ENCODE measurements at places on chromosomes 16 and 17.

DNA sequence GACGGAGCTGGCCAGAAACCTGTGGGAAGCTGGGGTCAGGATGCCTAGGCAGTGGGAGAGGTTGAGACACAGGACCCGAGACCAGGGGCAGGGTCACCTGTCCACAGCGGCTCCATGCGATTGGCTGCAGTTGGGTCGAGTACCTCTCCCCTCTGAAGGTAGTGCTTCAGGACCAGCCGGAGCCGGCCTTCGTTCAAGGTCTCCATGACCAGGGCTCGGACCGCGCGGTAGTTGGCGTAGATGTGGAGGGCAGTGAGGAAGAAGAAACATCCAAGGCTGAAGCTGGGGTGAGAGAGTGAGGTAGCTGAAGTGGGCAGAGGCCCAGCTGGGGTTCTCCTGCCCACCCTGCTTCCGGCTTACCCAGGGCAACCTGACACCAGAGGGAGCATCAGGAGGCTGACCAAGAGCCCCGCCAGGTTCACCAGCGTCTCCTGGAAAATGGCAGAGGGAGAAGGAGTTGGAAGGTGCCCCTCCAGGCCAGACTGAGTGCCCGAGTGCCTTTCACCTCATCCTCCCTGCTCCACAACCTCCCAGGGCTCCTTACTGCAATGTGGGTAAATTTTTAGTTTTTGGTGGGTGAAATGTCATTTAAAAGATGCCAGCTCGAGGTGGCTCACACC, 10.7 kb downstream of the SLC5A2 start:
- DNase-seq: no peak

DNA sequence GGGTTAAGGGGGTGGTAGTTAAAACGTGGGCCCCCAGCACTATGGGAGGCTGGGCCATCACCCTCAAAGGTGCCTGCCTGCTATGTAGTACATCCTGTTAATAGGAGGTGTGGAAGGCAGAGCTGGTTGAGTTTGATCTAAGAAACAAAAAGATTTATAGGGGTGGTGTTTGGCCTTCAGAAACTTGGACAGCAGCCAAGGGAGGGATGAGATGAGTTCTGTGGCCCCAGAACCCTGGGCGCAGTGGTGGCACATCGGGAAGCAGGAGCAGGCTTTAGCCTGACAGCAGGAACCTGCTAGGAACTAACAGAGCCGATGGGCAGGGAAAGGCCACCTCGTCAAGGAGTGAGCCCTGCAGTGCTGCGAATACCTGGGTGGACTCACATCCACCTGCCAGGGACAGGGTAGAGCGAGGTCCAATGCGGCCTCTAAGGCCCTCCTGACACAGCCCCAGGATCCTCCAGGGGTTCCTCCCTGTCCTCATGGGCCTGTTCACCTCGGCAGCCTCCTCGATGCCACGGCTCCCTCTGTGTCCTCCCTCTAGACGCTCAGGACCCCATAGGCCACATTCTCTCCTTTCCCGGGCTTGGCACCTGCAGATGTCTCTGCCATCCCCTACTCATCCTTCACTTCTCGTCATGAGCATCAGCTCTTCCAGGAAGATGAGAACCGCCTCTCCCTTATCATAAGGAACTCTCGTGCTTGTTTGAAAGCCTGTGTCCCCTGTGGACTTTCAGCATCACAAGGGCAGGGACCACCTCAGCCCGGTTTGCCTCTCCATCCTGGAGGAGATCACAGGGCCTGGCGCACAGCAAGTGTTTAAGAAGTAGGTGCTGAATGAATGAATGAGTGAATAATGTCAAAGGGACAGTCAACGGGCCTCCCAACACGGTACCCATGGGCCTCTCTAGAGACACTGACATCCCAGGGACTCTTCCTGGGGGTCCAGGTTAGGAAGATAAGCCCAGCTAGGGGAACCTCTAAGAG, 103.5 kb upstream of the TNRC6C start:
- no peak for DNase-seq

GRCh38 chr16:55955424-55955823, 80.3 kb upstream of the CES5A start:
- no peak for DNase-seq

DNA sequence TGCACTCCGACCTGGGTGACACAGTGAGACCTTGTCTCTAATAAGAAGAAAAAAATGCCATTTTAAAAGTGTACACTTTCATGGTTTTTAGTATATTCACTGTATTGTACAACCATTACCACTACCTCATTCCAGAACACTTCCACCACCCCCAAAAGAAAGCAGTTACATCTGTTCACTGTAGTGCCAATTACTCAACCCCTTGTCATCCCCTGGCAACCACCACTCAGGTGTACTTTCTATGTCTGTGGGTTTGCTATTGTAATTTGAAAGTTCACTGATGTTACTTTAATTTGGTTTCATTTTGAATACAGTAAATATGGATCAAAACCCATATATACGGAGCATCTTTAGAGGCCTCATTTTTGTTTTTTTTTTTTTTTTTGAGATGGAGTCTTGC, 6.1 kb downstream of the ZG16 start:
- no peak for DNase-seq

DNA sequence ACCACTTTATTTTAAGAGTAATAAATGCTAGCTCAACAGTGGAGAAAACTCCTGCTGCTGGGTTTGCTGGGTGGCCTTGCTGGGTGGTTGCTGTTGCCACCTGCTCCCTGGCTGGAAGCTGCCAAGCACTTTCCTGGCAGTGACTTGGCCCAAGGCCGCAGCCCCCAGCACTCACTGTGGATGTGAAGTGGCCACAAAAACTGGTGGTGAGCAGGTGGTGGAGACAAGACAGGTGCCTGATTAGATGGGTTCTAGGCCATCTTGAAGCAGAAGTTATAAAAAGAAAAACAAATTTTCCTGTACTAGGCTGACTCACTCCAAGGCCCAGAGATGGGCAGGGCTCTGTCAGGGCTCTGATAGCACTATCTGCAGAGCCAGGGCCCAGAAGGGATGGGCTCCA, 224.7 kb upstream of the NLRP1 start:
- DNase-seq: no peak

GRCh38 chr16:61797961-61798507, 238.2 kb downstream of the CDH8 start:
- no peak for DNase-seq

DNA sequence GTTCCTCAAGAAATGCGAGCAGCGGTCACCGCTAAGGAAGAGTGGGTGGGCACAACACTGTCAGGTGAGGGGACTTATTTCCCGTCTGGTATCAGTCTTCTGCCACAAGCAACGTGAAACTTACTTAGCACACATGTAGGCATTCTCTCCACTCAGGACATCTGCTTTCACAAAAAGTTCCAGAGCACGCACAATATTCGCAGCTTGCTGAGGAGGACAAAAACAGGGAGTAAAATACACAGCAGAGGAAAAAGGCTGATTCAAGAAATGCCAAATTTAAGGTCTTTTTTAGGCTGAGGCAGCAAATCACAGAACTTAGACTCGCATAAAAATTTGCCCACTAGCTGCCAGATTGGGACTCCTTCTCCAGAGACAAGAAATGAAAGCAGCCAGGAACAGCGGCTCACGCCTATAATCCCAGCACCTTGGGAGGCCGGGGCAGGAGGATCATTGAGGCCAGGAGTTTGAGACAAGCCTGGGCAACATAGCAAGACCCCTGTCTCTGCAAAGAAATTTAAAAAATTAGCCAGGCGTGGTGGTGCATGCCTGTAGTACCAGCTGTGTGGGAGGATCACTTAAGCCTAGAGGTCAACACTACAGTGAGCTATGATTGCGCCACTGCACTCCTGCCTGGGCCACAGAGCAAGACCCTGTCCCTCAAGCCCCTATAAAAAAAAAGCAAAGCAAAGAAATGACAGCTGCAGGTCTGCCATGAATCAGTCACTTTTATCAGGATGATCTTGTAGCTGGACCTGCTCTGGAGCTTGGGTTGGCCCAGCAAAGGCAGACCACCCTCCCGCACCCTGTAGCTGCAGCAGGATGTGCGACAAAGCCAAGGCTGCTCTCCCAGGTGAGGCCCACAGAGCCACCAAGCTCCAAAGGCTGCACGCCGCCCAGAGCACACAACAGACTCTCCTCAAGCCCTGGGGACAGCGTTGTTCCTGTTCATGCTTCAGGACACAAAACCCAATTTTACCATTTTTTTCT, 20.5 kb downstream of the USP36 start:
- DNase-seq: no peak

Measured in fibroblast of skin of abdomen (primary cell).